ENCODE measurements at places on chromosomes 6 and 20.

- DNase-seq = no peak
These were observed 279.4 kb downstream of the CD83 start for GRCh38 chr6:14396826-14397517.

DNA sequence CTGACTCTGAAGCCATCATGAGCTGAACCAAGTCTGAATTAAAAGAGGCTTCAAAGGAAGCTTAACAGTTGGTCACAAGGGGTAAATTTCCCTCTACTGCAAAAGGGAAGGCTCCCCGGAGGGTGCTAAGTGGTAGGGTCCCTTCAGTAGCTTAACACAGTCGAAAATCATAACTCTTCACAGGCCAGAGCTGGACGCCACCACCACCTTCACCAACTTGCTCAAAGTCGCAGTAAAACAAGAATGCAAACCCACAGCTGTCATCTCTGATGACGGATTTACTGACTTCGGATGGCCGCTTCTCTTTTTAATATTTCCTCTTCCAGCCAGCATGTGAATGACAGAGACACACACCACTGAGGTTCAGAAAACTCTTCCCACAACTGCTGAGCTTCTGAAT, 144.7 kb upstream of the FBXL4 start:
- no peak for DNase-seq

DNA sequence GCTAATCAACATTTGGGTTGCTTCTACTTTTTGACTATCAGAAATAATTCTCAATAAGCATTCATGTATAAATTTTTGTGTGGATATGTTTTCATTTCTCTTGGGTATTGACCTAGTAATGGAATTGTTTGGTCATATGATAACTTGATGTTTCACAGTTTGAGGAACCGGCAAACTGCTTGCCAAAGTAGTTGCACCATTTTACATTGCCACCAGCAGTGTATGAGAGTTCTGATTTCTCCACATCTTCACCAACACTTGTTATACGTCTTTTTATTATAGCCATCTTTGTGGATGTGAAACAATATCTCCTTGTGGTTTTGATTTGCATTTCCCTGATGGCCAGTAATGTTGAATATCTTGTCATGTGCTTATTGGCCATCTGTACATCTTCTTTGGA, 42.6 kb upstream of the TGM2 start:
- no peak for DNase-seq

DNA sequence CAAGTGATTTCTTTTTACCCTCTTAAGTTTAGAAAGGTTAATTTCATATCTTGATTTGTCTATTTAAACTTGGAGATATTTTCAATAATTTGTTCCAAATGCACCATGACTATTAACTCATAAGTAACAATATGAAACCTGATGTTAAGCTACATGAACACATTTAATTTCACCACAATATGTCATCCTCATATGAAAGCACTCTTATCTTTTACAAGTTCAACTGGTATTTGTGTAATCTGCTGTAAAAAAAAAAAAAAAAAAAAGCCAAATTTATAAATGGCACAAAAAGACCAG, 110.4 kb downstream of the HFE start:
- DNase-seq = no peak

- DNase-seq = no peak
These were observed 26.7 kb downstream of the AKAP7 start for GRCh38 chr6:131161987-131162386.

GRCh38 chr20:59190466-59190865, 26.8 kb downstream of the ZNF831 start:
- no peak for DNase-seq

DNA sequence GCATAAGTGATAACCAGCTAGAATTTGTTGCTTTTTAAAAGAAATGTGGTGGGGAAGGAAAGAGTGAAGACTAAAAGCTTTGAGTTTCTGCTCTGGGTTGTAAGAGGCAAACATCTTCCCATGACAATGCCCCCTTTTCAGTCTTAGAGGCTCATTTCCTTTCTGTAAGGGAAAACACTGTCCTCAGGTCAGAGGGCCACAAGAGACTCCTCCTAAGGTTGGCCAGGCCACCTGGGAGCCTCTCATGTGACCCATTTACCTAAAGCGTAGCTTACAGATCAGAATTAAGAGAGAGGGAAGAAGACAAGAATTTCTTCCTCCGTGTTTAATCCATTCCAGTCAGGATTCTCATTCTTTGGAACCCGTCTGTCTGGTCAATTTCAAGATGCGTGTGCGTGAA, 220.4 kb upstream of the HEY2 start:
- no peak for DNase-seq

DNA sequence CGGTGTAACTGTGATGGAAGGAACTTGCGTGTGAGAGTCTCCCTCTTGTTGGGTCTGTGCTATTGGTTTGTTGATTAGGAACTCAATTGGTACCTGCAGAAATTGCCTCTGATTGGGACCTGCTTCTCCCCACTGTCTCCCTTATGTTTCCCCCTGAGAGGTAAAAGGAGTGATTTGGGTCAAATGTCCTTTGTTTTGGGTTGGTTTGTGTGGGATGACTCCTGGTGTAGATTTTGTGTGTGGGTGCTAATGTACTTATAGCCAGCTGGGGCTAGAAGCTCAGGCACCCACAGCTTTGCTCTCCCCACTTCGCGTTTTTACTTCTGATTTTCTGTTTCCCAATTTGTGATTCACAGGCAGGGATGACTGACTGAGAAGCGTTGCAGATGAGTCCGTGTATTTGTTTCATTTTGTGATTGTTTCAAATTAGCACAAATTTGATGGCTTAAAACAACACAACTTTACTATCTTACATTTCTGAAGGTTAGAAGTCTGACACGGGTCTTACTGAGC, 79.1 kb downstream of the UTRN start:
- DNase-seq = no peak
